ENCODE measurements at places on chromosomes 4 and X.

GRCh38 chr4:54741202-54741601 lies 83.4 kb downstream of the KIT start:
- no peak for DNase-seq

DNA sequence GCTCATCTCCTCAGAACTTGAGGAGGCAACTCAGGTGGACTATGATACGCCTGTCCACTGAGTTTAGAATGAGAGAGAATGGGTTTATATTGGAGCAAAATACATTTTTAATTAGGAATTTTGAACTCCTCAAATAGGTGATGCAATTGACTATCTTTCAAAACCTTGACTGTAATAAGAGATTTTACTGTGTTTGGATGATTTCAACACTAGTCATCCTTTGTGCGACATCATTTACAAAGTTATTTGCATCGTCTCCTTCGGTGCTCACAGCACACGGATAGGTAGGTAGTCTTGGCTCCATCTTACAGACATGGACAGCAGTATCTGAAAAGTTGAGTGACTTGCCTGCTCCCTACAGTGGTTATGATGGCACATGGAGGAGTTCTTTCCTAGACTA lies 67.0 kb downstream of the AASDH start:
- DNase-seq, result no peak

GRCh38 chr4:185797596-185798338 lies 14.2 kb downstream of the SORBS2 start:
- no peak for DNase-seq

GRCh38 chr4:39706334-39706733 lies 8.4 kb downstream of the UBE2K start:
- DNase-seq, result peak; percentile 60

DNA sequence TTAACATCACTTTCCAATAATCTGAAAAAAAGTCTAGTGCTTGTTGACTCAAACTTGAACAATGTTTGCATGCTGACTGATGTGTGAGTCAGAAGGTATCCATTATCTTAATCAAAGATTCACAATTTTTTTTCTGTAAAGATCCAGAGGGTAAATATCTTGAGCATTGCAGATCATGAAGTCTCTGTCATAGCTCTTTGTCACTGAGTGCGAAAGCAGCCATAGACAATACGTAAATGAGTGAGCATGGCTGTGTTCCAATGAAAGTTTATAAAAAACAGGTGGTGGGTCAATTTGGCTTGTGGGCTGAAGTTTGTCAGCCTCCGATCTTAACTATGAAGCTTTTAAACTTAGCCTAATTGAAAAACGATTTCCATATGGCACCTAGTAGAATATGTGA lies 37.7 kb downstream of the NHS start:
- DNase-seq, result no peak

Measured in pancreas (tissue), 10 donors.